ENCODE measurements at places on chromosomes 12 and 14.

DNA sequence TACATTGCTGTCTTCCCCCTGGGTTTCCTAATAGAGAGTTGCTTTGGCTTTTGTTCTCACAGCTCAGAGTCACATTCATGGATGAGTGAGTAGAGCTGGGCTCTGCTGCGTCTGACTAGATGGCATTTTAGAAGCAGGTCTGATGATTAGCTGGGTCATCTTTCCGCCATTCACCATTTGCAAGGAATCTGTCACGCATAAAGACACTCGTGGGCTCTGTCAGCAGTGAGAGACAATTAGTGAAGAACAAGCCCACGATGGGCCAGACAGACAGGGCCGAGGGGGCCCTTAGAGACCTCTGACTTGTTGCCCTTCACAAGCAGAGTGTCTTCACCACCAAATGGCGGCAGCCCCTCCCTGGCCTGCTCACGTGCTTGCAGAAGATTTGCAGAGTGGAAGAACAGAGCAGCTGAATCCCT, 175.0 kb downstream of the CRADD start:
- no peak for DNase-seq

DNA sequence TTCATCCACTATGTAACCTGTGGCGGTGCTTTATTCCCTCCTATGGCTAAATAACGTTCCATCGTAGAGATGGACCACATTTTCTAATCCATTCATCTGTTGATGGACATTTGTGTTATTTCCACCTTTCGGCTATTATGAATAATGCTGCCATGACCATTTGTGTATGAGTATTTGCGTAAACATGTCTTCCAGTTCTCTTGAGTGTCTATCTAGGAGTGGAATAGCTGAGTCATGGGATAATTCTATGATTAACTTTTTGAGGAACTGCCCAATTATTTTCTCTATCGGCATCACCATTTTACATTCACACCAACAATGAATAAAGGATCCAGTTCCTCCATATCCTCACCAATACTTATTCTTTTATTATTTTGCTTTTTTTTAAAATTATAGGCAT, 261.9 kb upstream of the SFSWAP start:
- DNase-seq: no peak

DNA sequence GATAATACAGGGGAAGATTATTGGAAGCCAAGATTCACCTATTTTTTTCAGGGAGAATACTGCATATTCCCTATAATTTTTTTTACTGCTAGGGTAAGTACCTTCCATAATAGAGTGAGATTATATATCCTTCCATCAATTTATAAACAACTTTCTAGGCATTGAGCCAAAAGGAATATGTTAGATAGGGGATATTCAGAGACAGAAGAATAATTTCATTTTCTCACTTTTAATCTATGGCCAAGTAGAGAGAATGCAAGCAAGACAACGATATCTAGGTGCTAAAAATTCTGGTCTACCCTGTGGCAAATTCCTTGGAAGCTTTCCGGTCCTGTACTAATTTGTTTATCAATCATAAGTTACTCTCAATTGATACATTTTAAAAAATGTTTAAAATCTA, 69.7 kb upstream of the STAC3 start:
- no peak for DNase-seq

- no peak for DNase-seq
These were observed 111.1 kb upstream of the PLEKHA5 start for GRCh38 chr12:19018302-19018970.

GRCh38 chr14:103126873-103127304, 3.6 kb downstream of the TNFAIP2 start:
- no peak for DNase-seq

- no peak for DNase-seq
These were observed 15.4 kb upstream of the KRT5 start for GRCh38 chr12:52535574-52535973.

DNA sequence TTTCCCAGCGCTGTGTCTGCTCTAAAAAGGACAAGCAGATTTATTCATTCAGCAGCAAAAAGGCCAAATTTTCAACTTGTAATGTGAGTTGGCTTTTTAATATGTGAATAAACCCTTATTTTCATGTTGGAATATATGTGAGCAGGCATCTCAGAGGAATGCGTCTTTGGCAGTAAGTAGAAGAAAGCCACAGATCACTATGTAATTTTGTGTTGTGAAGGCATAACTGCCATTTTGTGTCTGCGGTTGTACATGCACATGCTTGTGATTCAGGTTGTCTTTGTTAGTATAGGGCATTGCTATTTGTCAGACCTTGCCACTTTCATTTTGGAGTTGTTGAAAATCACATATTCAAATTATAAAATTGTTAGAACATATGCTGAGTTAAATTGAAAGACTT, 398.8 kb upstream of the RGS6 start:
- DNase-seq: no peak

- no peak for DNase-seq
These were observed 277.7 kb downstream of the VRK1 start for GRCh38 chr14:97074856-97075255.

DNA sequence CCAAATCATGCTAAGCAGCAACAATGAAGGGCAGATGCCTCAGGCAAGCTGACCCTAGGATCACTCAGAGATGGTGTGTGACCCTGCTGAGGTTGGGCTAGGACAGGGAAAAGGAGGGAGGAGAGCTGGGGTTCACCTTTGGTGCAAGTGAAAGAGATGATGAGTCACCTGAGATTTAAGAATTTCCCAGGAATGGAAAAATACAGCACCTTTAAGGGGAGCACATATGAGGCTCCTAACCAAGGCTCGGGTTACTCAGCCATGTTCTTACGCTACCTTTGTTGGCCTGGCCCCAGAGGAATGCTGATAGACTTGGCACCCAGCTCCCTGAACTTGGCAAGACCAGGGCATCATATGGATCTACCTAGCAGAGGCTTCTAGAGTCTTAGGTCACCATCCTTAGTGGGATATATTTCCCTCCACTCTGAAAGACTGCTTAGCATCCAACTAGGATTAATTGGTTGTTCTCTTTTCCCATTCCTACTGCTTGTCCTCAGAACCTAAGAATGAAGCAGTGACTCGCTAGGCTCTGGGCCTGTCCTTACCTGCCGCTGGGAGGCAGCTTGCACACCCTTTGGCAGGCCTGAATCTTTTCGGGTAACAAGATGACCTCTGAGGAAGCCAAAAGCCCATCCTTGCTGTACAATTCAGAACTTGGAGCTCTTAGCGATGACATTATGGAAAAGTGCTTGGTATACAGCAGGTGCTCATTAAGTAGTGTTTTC, 4.0 kb upstream of the NAA25 start:
- no peak for DNase-seq

DNA sequence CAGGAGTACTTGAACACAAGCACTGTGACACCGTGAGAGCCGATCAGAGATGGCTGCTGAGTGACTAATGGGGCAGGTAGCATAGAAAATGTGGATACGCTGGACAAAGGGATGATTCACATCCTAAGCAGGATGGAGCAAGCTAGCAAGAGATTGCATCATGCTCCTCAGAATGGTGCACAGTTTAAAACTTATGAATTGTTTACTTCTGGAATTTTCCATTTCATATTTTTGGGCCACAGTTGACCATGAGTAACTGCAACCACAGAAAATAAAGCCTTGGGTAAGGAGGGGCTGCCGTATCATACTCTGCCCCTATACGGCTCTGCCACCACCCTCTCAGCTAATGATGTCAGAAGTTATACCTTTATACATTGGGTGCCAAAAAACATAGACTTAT, 23.3 kb upstream of the MARK3 start:
- no peak for DNase-seq

GRCh38 chr12:24328261-24328660, 378.8 kb upstream of the SOX5 start:
- DNase-seq: no peak

- DNase-seq: no peak
These were observed 109.6 kb downstream of the RMST start for GRCh38 chr12:97572220-97572619.

GRCh38 chr12:4284306-4284705, 10.7 kb downstream of the CCND2 start:
- no peak for DNase-seq

DNA sequence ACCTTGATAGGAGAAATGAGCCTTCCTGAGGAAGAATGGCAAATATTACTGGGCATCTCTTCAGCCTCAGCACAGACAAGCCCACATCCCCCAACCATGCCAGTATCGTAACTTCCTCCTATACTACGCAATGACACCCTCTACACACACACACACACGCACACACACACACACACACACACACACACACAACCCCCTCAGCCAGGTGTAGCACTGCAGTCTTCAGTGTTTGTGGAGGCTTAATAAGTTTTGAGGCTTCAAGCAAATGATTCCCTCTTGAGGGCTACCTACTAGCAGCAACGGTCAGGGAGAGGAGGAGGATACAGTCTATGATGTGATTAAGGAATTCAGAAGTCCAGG, 1.6 kb downstream of the DGKA start:
- DNase-seq: peak; percentile 54

GRCh38 chr12:30870491-30871265, 55.9 kb upstream of the TSPAN11 start:
- DNase-seq: no peak

- no peak for DNase-seq
These were observed 128.6 kb upstream of the FLRT2 start for GRCh38 chr14:85401384-85401783.

GRCh38 chr12:5439788-5440300, 7.9 kb downstream of the NTF3 start:
- no peak for DNase-seq

GRCh38 chr14:59882957-59883356, 12.4 kb upstream of the RTN1 start:
- DNase-seq: no peak

- DNase-seq: no peak
These were observed 463.9 kb upstream of the TBX3 start for GRCh38 chr12:115147916-115148315.

DNA sequence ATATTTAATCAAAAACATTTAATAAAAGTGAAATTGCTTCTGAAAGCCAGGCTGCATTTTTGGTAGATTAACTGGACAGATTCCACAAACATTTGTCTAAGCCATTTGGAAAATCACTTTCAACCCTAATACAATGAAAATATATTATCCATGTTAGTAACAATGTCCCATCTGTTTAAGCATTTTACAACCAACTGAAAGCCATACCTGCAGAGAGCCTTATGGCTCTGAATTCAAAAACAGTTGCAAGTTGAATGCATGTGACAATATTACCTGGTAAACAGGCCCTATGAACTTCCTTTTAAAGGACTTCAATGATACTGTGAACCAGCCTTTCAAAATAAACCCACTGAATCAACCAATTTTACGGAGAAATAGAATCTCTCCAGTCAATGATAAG, 468.1 kb downstream of the BTG1 start:
- no peak for DNase-seq

GRCh38 chr14:92584816-92585215, 71.2 kb downstream of the RIN3 start:
- DNase-seq: no peak

- DNase-seq: no peak
These were observed 139.0 kb upstream of the LRIG3 start for GRCh38 chr12:59059088-59059935.

GRCh38 chr12:125650587-125650986, 585.4 kb downstream of the AACS start:
- DNase-seq: no peak

DNA sequence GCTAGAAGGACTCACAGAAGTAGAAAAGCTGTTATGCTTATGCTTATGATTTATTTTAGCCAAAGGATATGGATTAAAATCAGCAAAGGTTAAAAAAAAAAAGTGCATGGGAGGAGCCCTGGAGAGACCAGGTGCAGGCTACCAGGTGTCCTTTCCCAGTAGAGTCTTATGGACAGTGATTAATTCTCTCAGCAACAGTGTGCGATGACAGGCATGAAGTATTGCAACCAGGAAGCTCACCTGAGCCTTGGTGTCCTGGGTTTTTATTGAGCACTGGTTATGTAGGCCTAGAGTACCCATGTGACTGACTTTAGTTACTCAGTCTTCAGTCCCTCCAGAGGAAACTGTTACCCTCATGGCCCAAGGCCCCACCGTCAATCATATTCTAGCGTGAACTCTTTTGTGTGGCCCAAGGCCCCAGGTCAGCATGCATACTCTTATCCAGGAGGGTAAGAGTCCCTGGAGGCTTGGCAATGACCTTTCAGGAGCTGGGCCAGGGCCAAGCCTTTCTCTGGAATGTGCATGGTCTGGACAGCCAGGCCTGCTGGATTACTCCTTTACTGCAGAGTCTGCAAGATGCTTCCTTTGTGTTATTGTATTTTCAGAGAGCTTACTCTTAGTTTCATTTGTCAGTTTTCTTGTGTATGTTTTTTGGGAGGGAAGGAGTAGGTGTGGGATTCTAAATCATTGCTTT, 69.6 kb upstream of the RD3L start:
- DNase-seq: no peak

DNA sequence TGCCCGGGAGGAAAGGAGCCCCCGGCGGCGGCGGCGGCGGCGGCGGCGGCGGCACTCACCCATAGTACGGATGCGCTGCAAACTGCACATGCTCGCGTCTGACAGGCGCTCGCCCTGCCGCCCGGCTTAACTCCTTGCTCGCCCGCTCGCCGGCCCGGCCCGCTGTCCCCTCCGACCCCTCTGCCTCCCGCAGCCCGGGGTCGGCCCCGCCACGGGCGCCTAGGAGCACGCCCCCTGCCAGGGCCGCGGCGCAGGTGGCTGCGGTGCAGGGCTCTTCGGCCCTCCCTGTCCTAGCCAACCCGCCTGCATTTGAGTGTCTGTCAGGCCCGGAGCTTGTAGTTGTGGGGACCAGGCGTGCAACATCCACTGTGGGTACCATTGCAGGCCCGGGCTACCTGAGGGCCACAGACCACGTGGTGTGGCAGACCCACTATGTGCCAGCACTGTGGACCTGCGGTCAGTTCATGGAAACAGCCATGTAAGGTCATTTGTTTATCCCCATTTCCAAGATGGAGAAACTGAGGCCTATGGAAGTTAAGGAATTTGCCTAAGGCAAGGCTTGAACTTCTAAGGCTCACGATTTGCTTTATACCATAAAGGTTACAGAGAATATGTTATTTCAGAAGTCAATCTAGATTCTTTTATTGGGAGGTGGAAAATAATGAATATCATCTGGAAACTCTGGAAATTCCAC, 17.6 kb upstream of the PLEKHH1 start:
- DNase-seq: peak; percentile 45

- peak; percentile 68 for DNase-seq
These were observed 99.1 kb upstream of the NAP1L1 start for GRCh38 chr12:76183459-76184186.

GRCh38 chr12:128190614-128191013, 76.4 kb upstream of the TMEM132C start:
- DNase-seq: no peak

DNA sequence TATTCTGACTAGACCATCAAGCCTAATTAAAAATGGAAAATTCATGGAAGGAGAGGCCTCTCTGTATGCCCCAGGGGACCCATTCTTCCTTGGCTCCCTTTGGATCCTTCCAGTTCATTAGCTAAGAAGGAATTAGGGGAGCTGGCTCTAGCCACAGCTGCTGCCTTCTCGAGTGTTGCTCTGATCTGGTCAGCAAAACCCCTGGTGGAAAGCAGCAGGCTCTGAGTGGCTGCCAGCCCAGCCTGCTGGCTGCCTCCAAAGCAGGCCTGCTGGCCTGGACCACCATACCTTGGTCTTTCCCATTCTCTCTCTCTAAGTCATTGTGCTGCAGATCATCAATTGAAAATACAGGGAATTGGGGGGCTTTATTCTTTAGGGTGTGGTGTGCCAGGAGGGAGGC, 29.0 kb upstream of the AKAP6 start:
- DNase-seq: no peak

Measured in activated naive CD4-positive, alpha-beta T cell treated with Interleukin-2 at 50 U/mL for 16 hours (primary cell).